ENCODE measurements at places on chromosomes 13 and 19.

DNA sequence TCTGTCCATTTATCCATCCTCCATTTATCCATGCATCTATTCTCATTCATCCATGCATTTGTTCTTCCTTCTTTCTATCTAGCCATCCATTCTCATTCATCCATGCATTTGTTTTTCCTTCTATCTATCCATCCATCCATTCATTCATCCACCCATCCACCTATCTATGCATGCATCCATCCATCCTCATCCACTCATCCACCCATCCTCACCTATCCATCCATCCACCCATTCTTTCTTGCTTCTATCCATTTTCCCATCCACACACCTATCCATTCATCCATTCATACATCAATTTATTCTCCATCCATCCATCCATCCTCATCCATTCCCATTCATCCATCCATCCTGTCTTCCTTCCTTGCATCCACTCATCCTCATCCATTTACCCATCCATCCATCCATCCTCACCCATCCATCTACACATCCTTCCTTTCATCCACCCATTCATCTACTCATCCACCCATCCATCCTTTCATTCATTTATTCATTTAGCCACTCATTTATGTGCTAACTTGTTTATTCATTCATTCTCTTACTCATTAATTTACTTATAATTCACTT lies 20.3 kb downstream of the ACTL9 start:
- no peak for DNase-seq

- DNase-seq = no peak
Measured at GRCh38 chr19:10299545-10300458, 9.8 kb downstream of the ZGLP1 start.

DNA sequence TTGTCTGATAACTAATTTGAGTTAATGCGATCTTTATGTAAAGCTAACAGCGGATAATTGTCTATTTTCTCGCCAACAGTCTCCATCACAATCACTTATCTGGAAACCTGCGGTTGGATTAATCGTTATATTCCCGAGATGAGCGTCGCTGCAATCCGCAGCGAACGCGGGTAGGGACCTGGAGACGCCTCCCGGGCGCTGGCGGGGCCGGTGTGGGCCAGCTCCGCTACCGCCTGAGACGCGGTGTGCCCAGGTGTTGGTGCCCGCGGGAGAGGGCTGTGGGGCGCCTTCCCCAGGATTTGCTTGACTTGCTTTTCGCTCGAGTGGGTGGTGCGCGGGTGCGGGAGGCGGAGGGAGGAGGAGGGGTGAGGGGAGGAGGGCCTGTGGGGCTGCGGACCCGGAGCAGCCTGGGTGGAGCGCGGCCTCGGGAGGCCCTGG lies 38.3 kb downstream of the SOX1 start:
- DNase-seq = no peak

- no peak for DNase-seq
Measured at GRCh38 chr19:31497709-31498108, 148.5 kb upstream of the TSHZ3 start.

GRCh38 chr13:36432106-36432544 lies at the start of gene CCNA1:
TSS of gene CCNA1 (plus strand) at chr13:36432495. CDS start at chr13:36433057, 562 bp downstream.
- peak; percentile 44 for DNase-seq

DNA sequence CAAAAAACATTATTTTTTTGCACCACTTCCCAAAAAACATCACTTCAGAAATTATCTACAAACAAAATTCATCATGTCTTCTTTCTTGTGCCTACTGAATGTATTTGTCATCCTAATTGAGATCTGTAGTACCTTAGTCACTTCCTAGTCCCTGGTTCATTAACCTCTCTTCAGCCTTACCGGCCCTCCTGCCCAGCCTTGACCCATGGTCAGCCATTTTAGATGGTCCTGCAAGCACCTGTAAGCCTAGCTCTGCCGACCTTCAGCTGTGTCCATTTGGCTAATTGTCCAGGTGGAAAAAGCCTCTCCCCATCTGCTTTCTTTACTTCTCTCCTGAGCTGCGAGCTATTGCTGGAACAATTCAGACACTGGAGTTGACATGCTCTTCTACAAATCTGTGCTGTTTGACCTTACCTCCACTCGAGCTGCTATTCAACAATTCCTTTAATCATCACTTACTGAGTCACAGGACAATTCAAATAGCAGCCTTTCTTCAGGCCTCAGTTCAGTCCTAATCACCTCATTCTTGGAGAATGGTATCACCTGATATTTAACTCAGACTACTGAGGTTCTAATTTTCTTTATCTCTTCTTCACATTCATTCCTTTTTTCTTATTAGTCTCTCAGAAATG lies 882.5 kb downstream of the PCDH9 start:
- DNase-seq = no peak

GRCh38 chr19:34189199-34189916 lies 17.1 kb downstream of the LSM14A start:
- no peak for DNase-seq

- no peak for DNase-seq
Measured at GRCh38 chr19:4660181-4660791, 9.9 kb downstream of the MYDGF start.

- peak; percentile 9 for DNase-seq
Measured at GRCh38 chr19:34365463-34366401, 736 bp downstream of the GPI start.

DNA sequence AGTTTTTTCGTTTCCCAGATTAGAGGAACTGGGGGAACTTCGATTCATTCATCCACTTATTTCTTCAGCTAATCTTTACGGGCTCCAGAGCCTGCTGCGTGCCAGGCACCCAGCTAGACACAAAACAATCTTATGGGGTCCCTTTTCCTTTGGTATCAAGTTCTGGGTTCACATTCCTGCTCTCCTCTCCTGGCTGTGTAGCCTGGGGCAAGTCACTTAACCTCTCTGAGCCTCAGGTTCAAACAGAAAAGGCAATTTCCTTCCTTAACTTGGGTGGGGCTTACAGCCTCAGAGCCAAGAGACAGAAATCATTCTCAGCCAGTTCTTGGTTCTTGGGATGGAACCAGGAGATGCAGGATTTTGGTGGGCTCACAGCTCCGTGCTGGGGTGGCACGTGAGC lies 5.9 kb downstream of the SHD start:
- DNase-seq = no peak

DNA sequence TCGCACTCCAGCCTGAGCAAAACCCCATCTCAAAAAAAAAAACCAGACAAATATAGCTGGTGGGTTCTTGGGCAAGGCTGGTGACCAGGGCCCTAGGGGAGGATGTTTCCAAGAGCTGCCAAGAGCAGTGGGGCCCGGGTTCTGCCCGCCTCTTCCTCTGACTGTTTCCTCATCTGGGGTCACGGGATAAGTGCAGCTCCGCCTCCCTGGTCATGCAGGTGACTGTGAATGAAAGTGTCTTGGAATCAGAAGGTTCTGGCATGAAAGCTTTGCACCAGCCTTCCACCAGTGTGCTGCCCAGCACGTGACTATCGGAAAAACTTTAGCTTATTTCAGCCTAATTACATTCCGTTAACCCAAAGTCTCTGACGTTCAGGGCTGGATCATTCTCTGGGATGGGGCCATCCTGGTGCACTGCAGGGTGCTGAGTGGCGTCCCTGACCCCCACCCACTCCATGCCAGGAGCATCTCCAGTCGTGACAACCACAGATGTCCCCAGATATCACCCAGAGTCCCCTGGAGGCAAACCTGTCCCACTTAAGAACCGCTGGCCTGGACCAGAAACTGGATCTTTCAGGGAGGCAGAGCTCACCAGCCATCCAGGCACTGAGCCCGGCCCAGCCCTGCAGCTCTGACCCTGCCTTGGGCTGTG lies 85.6 kb downstream of the GNG7 start:
- no peak for DNase-seq

- no peak for DNase-seq
Measured at GRCh38 chr19:35262101-35262761, 6.5 kb upstream of the USF2 start.

GRCh38 chr19:48479686-48480085 lies 10.5 kb downstream of the CYTH2 start:
- no peak for DNase-seq

- no peak for DNase-seq
Measured at GRCh38 chr19:52602941-52603340, 32.9 kb downstream of the ZNF701 start.

GRCh38 chr13:106507560-106508274 lies 27.7 kb downstream of the EFNB2 start:
- DNase-seq = no peak

DNA sequence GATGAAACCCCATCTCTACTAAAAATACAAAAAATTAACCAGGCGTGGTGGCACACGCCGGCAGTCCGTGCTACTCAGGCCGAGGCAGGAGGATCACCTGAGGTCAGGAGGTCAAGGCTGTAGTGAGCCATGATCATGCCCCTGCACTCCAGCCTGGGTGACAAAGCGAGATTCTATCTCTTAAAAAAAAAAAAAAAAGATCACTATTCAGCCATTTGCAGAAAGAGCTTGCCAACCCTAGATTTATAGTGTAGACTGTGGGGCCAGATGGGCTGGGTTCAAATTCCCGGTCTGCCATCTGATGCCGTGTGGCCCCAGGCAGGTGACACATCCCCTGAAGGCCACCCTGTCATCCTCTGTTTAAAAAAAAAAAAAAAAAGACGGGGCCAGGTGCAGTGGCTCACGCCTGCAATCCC lies 28.9 kb downstream of the SMIM24 start:
- no peak for DNase-seq

DNA sequence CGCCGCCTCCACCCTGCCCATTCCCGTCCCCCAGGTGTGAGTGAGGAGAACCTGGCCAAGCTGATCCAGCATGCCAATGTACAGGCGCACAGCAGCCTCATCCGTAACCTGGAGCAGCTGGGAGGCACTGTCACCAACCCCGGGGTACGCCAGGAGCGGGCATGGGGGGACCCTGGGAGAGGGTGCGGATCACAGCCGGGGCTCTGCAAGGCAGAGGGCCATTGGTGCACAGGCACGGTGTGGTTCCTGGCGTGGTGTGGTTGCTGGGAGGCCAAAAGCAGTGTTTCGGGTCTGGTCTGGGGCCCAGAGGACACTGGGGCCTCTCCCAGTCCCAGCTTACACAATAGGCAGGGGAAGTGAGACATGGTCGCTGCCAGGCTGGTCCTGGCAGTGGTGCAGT lies 8.3 kb downstream of the STXBP2 start:
- DNase-seq = no peak

GRCh38 chr19:49042177-49042576 lies 1.5 kb upstream of the CGB5 start:
- DNase-seq = no peak

DNA sequence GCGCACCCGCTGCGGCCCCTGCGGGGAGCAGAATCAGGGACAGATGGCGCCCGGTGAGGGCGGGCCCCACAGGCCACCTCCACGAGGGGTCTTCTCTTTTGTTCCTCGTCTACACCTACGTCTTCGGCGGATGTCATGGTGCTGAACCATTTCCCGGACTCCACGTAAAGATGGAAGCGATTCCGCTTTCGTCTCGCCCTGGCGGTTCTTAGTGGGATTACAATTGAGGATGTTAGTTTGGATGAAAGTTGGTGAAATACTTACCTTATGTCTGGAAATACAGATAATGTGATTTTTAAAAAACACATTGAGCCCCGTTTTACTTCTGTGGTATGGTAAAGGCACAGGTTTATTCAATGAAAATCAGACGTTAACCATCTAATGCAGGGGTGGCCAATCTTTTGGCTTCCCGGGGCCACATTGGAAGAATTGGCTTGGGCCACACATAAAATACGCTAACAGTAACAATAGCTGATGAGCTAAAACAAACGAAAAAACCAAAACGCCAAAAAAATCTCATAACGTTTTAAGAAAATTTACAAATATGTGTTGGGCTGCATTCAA lies 1.4 kb upstream of the ZMYM5 start:
- DNase-seq = peak; percentile 72

GRCh38 chr13:23817830-23818229 lies 71.4 kb downstream of the MIPEP start:
- DNase-seq = no peak

DNA sequence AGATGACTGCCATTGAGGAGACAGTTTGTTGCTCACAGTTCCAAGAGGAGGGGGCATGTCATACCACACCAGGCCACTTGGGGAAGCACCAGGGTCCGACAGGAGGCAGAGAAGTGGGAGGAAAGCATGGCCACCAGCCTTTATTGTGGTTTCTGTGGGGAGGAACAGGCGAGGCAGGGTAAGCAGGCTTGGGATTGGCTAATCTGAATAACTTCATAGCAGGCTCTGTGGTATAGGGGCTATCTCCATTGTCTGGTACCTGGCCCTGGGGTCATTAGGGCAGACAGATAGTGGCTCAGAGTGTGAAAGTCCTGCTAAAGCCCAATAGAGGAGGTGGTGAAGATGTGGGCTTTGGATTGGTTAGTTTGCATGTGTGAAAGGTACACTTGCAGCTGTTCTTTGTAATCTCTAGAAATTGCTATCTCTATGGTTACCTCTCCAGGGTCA lies 35.5 kb downstream of the CBY2 start:
- no peak for DNase-seq

DNA sequence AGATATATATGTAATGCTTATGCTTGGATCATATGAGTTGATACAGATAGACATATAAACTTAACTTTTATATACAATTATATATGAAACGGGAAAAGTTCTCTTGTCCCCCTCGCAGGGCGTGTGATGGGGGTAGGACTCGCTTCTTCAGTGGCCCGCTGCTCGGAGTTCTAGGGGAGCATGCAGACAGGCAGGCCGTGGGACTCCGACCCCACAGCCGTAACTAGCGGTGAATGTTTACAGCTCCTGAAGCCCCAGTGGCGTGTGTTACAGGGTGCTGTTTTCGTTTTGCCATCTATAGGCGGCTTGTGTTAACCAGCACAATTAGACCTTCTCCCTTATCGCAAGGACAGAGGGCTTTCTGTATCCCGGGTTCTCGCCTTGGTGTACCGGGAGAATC lies 1899.8 kb downstream of the PCDH9 start:
- DNase-seq = no peak

GRCh38 chr19:44657211-44657921 lies 13.7 kb downstream of the PVR start:
- DNase-seq = peak; percentile 79

DNA sequence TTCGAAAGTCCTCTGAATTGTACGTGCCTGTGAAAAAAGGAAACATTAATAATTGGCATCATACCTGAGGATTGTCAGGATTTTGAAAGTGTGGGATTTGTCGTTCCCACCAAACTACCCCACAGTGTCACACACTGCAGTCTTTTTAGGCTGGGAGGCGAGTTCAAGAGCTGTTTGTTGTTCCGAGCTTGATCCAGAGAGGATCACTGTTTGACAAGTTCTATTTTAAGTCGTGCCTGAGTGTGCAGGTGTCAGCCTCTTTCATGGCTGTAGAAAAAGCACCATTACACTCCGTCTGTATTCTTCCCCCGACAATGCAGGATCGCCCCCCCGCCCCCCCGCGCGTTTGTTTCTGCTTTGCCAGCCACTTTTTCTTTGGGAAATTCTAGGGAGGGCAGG lies 635 bp upstream of the NBEA start:
- DNase-seq = no peak

Measured in neural crest cell (in vitro differentiated cells).